ENCODE measurements at places on chromosomes 3 and 15.

DNA sequence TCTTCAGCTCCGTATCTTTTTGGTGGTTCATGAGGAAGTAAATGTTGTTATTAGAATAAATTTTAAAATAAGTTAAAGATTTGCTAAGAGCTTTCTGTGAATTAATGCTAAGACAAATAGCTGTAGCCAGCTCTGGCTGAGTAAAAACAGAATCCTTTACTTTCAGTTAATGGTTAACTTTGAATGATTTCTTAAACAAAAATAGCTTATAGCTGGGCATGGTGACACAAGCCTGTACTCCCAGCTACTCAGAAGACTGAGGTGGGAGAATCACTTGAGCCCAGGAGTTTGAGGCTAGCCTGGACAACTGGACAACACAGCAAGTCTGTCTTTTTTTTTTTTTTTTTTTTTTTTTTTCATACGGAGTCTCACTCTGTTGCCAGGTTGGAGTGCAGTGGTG, 25.0 kb downstream of the TCAIM start:
- no peak for ATAC-seq

- ATAC-seq = peak; percentile 60
Observed at GRCh38 chr3:168620854-168621253, 525.1 kb upstream of the GOLIM4 start.

DNA sequence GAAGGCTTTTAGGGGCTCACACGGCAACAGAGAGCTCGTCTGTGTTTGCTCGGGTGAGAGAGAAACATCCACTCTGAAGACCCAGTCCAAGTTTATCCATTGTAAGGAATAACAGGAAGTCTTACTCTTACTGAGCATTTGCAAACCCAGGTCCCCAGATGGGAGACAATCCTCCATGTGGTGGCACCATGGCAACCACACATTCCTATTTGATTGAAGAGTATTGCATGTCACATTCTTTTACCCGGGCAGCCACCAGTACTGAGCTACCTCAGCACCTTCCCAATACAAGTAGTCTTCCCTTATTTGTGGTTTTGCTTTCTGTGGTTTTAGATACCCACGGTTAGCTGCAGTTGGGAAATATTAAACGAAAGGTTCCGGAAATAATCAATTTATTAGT, 302.9 kb upstream of the RASGRP1 start:
- no peak for ATAC-seq

DNA sequence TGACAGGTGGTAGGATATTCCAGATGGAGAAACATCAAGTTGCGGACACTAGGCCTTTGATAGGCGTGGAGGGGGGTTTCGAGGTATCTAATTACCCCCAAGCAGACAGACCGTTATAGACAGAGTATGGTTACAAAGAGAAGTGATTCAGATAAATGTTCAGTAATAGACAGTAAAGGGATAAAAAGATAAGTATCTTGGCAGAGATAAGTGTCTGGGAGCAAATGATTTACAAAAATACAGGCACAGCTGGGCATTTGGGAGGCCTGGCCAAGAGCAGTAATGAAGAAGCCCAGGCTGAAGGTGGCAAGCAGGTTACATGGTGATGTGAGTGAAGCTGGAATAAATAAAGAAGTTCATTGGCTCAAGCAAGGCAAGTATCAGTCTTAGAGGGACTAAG, 659 bp upstream of the MYH15 start:
- ATAC-seq = no peak

GRCh38 chr15:93861956-93862741, 369.2 kb upstream of the MCTP2 start:
- ATAC-seq = peak; percentile 25

- peak; percentile 34 for ATAC-seq
Observed at GRCh38 chr3:151301787-151302186, 14.8 kb downstream of the GPR87 start.

- ATAC-seq = no peak
Observed at GRCh38 chr3:61897848-61898247, 336.5 kb downstream of the PTPRG start.

- ATAC-seq = peak; percentile 79
Observed at GRCh38 chr3:59818033-59818918, 768.5 kb upstream of the CFAP20DC start.

- no peak for ATAC-seq
Observed at GRCh38 chr3:115254492-115255196, 107.6 kb upstream of the ZBTB20 start.

DNA sequence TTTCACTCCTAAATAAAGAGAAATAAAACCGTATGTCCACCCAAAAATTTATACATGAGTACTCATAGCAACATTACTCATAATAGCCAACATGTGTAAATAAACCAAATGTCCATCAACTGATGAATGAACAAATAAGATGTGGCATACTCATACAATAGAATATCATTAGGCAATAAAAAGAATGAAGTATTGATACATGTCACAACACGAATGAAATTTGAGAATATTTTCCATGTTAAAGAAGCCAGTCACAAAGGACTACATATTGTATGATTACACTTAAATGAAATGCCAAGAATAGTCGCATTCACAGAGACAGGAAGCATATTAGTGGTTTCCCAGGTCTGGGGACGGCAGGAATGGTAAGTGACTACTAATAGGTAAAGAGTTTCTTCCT, 869.2 kb downstream of the IGSF11 start:
- no peak for ATAC-seq

GRCh38 chr3:29627136-29628117, 346.6 kb downstream of the RBMS3 start:
- no peak for ATAC-seq

DNA sequence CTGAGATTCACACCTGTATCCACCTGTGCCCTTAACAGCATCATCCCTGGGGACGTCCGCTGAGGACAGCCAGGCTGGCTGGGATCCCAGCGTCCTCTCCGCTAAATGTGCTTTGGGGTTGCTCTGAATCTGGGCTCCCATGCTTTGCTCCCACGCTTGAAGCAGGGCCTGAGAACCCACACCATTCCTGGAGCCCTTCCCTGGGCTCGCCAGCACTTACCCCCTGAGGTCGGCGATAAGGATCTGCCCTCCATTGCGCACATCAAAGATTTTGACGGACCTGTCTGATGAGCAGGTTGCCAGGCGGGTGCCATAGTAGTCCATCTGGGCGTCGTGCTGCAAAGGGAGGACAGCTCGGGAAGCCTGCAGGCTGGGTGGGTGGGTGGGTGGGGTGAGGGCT, 5.8 kb downstream of the SEC13 start:
- no peak for ATAC-seq

Data from motor neuron (in vitro differentiated cells).